ENCODE measurements at places on chromosomes 5 and 9.

DNA sequence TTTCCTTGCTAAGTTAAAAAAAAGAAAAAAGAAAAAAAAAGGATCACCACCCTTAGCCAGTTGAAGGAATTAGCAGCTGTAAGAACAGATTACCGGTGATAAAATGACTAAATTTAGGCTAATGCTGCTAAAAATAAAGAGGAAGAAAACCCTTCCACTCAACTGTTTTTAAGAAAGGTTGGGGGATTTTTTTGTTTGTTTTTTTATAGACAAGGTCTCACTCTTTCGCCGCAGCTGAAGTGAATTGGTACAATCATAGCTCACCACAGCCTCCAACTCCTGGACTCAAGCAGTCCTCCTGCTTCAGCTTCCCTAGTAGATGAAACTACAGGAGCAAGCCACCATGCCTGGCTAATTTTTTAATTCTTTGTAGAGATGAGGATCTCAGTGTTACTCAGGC is 101.7 kb downstream of the SNCAIP start:
- no peak for DNase-seq

- no peak for DNase-seq
Observed at GRCh38 chr5:174284873-174285272, 239.4 kb downstream of the NSG2 start.

GRCh38 chr9:107397076-107398044 is 92.2 kb downstream of the KLF4 start:
- DNase-seq: no peak

GRCh38 chr5:16877267-16877935 is 58.7 kb downstream of the MYO10 start:
- no peak for DNase-seq

DNA sequence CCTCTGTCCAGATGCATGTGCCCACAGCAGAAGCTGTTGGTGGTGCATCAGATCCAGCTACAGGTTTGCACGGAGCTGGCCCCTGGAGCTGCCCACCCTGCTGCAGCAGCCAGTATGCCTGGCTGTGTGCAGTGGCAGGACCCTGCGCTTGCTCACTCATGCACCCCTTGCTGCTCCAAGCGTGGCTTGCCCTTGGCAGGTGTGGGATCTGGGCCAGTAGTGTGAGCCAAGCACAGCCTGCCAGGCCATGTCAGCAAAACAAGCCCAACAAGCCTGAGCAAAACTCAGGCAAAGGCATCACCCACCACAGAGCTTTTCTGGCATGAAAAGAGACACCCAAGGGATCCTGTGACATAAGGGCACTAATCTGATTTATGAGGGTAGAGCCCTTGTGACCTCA is 18.3 kb upstream of the ECPAS start:
- DNase-seq: no peak

All from stimulated activated CD4-positive, alpha-beta T cell treated with anti-CD3 and anti-CD28 coated beads, Interleukin-4, amount 100 ng/mL, for 4 hours (primary cell).